GM23248 (cell line): ENCODE measurements at places on chromosomes 12 and 14. TPM values are rescaled to one million over a fixed set of nuclear protein-coding genes. Genes with fewer than 3 reads are reported as not detected.

COX6A1 gene
- total RNA-seq: 247 and 358 TPM in 2 replicates

CLEC4C gene
- total RNA-seq: not detected in 2 replicates

PPP2R5C gene
- 77.1 and 77.9 TPM in 2 replicates for total RNA-seq

AKAP5 gene
- 0.22 and 0.89 TPM in 2 replicates for total RNA-seq

PHLDA1 gene
- 35.7 and 36.7 TPM in 2 replicates for total RNA-seq

CLEC4E gene
- not detected in 2 replicates for total RNA-seq

NANOG gene
- 0.13 TPM in 1 of 2 replicates, not detected in the other for total RNA-seq

GRCh38 chr12:127896661-127897060, 370.3 kb upstream of the TMEM132C start:
- DNase-seq: no peak
- no peaks in the 10 kb centered on the region for H3K4me1 ChIP-seq
- H3K27ac ChIP-seq: no peak overlapping the region

GRCh38 chr14:60648934-60649874, at the start of gene SIX1:
Gene SIX1, minus strand, starts transcription at chr14:60649477. Its CDS starts 288 bp downstream, at chr14:60649189.
- peak within 1 kb of the TSS; percentile 87 for H3K27ac ChIP-seq
- peak within 1 kb of the TSS; percentile 78 for H3K4me3 ChIP-seq
- peaks cover 29% of the 10 kb centered on the region for H3K27me3 ChIP-seq
- DNase-seq: peak; percentile 97
- peaks cover 23% of the 10 kb centered on the region for H3K4me1 ChIP-seq

DNA sequence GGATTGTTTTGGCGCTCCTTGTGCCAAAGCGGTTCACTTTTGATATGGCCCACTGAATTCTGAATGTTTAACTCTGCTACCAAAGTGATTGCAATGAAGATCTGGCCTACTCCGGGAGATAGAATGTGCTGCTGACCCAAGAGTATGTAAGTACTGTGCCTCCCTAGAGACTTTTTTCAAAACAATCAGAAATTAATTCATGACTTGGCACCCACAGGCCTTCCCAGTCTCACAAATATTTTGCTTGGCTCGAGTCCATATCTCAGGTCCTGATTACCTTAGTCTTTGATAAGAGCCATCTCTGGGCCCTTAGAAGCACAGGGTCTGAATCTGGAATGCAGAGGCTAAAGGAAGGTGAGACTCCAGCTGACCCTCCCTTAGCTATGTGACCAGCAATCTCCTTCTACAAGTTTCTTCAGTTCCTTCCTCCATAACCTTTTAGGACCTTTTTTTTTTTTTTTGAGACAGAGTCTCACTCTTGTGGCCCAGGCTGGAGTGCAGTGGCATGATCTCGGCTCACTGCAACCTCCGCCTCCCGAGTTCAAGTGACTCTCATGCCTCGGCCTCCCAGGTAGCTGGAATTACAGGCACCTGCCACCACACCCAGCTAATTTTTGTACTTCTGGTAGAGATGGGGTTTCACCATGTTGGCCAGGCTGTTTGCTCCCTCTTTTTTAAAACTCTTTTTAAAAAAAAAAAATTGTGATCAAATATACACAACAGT, 49.5 kb upstream of the METAP2 start:
- no peaks in the 10 kb centered on the region for H3K36me3 ChIP-seq
- H3K4me3 ChIP-seq: no peak overlapping the region
- H3K4me1 ChIP-seq: no peaks in the 10 kb centered on the region
- no peak overlapping the region for H3K27ac ChIP-seq

DNA sequence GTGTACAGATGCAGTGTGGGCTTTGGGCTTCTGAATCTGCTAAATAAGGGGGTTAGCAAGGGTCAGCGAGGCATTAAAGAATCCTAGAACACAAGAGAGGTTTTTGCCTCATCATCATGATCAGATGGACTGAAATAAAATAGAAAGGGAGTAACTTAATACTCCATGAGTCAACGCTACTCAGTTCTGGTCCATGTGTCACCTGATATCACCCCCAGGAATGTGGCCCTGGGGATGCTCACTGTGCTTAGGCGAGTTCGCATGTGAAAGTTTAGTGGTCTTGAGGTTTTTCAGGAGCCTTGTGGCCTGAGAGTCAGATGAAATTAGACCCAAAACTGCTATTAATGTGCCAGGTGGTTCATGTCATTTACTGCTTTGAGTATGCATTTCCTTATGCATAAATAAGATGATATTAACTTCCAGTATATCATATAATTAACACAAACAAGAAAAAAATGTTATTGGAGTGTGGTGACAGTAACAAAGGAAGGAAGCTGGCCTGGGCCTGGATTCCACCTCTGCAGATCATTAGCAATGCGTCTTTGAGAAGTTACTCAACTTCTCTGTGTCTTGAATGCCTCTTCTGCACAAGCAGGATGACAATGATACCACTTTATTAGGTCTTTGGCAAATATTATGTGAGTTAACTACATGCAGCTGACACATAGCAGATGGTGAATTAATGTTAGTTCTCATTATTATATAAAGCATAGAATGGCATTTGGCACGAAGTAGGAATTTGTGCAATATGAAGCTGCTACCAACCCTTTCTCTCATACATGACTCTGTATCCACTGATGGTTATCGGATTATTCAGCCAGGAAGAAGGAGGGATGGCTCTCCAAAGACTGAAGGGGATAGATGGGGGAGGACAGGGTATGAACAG, 1272.6 kb downstream of the AACS start:
- no peaks in the 10 kb centered on the region for H3K4me1 ChIP-seq
- peak; percentile 4 for DNase-seq
- H3K27ac ChIP-seq: no peak overlapping the region
- no peaks in the 10 kb centered on the region for H3K27me3 ChIP-seq

GRCh38 chr12:67681941-67682620, 33.5 kb downstream of the DYRK2 start:
- H3K4me3 ChIP-seq: no peak overlapping the region
- peak overlapping the region; percentile 92 for H3K27ac ChIP-seq
- DNase-seq: no peak

GRCh38 chr12:116534311-116535121, 24.7 kb upstream of the MAP1LC3B2 start:
- no peaks in the 10 kb centered on the region for H3K36me3 ChIP-seq
- DNase-seq: peak; percentile 30
- no peaks in the 10 kb centered on the region for H3K27me3 ChIP-seq
- H3K4me1 ChIP-seq: peaks cover 5% of the 10 kb centered on the region
- no peak overlapping the region for H3K27ac ChIP-seq
- H3K4me3 ChIP-seq: peak overlapping the region; percentile 70

DNA sequence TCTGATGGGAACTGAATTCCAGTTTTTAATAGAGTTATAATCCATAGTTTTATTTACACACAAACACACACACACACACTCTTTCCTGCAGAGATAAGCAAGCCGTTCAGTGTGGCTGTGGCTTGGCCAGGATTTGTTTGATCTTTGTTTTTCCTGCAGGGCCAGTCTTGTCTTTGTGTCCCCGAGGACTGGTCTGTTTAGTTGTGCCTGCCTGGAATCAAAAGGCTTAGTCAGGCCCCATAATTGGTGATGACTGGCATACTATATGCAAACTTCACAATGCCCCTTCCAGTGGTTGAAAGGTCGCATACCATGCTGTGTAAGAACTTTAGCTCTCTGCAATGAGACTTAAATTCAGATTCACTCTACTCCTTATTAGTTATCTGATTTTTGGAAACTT, 26.0 kb downstream of the WBP11 start:
- no peak overlapping the region for H3K27ac ChIP-seq
- no peaks in the 10 kb centered on the region for H3K36me3 ChIP-seq
- no peak overlapping the region for H3K4me3 ChIP-seq
- peak; percentile 44 for DNase-seq
- H3K27me3 ChIP-seq: no peaks in the 10 kb centered on the region
- peaks cover 22% of the 10 kb centered on the region for H3K4me1 ChIP-seq

DNA sequence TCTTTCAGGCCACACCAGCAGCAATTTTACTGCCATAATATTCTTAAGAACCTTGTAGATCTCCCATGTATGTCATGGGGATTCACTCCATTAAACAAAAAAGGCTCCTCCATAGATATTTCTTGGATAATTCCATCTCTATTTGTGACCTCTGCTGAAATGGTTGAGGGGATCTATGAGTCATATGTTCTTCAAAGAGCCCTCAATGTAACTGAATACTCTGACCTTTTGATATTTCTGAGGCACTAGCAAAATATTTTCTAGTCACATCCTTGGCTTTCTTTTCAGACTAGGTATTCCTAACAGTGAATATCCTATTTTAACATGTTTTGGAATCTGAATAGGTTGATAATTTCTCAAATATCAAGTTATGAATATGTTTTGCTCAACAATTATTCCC, 6.6 kb downstream of the NELL2 start:
- no peak for DNase-seq
- peaks cover 26% of the 10 kb centered on the region for H3K27me3 ChIP-seq
- no peaks in the 10 kb centered on the region for H3K36me3 ChIP-seq
- no peak overlapping the region for H3K4me3 ChIP-seq
- no peaks in the 10 kb centered on the region for H3K4me1 ChIP-seq
- H3K27ac ChIP-seq: no peak overlapping the region

DNA sequence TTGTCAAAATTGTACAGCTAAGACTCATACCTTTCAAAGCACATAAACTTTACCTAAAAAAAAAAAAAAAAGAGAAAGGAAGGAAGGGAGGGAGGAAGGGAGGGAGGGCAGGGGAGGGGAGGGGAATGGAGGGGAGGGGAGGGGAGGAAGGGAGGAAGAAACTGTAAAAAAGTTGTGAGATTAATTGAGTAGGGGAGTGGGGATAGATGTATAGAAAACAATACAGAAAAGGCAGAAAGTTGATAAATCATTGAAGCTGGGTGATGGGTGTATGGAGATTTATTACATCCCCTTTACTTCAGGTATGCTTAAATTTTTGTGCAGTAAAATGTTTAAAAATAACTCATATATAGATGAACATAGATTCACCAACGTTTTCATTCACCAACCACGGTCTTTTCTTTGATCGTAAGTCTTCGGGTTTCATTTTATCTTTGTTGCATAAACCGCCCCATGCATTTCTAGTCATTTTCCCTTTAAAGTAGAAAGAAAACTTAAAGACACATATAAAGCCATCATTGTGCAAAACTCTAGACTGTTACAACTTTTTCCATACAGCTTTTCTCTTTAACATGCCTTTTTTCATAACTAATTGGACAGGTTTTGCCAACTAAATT, 191.2 kb upstream of the KRR1 start:
- peaks cover 27% of the 10 kb centered on the region for H3K4me1 ChIP-seq
- no peak for DNase-seq
- no peaks in the 10 kb centered on the region for H3K27me3 ChIP-seq
- H3K36me3 ChIP-seq: no peaks in the 10 kb centered on the region
- H3K4me3 ChIP-seq: no peak overlapping the region

DNA sequence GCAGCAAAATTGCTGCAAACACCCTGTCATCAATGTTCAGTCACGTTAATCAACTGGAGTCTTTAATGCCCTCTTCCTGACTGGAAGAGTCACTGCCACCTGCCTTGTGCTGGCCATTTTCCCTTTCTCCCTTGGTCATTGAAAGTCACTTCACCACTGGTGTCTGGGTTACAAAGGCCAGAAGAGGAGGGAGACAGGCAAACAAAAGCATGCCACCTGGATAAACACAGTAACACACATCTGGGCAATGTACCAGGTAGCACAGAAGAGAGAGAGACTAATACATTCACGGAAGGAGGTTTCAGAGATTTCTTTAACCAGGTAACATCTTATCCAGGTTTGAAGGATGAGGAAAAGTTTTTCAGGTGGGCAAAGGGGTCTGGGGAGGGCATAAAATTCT, 32.7 kb downstream of the GPHB5 start:
- H3K4me1 ChIP-seq: 0 out of 2 replicates have a peak, but pooled peaks cover 3% of the 10 kb centered on the region
- H3K4me3 ChIP-seq: no peak overlapping the region
- H3K27ac ChIP-seq: no peak overlapping the region
- no peak for DNase-seq
- H3K36me3 ChIP-seq: no peaks in the 10 kb centered on the region
- no peaks in the 10 kb centered on the region for H3K27me3 ChIP-seq

DNA sequence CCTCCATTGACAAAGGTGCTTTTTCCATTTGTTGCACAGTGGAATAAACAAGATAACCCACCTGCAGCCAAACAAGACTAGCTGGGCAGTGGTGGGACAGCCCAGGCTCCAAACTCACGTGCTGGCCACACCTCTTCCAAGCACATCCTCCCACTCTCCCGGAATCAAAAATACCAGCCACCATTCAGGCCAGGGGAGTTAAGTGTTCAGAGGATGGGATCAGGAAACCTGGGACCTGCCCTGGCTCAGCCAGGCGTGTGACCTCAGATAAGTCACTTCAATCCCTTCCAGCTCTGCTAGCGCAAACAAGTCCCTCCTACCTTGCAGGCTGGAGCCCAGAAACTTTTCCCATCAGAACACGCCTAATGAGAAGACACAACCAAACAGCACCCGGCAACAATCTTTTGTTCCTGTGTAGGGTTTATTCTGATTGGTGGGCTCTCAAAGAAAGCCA, 43.3 kb downstream of the ACTN1 start:
- DNase-seq: no peak
- H3K27me3 ChIP-seq: no peaks in the 10 kb centered on the region
- H3K27ac ChIP-seq: peak overlapping the region; percentile 75
- H3K4me3 ChIP-seq: no peak overlapping the region
- H3K36me3 ChIP-seq: peaks cover 2% of the 10 kb centered on the region; the same call in 1 of the 2 replicates

- H3K4me1 ChIP-seq: peaks cover 18% of the 10 kb centered on the region
- no peaks in the 10 kb centered on the region for H3K27me3 ChIP-seq
- no peak overlapping the region for H3K27ac ChIP-seq
- no peak for DNase-seq
- H3K36me3 ChIP-seq: no peaks in the 10 kb centered on the region
Observed at GRCh38 chr14:37124614-37125013, 47.8 kb downstream of the SLC25A21 start.

GRCh38 chr12:79452906-79453305, 237.9 kb downstream of the PAWR start:
- H3K4me3 ChIP-seq: no peak overlapping the region
- no peak for DNase-seq
- peaks cover 35% of the 10 kb centered on the region for H3K4me1 ChIP-seq
- peak overlapping the region; percentile 61; the same call in 1 of the 2 replicates for H3K27ac ChIP-seq

DNA sequence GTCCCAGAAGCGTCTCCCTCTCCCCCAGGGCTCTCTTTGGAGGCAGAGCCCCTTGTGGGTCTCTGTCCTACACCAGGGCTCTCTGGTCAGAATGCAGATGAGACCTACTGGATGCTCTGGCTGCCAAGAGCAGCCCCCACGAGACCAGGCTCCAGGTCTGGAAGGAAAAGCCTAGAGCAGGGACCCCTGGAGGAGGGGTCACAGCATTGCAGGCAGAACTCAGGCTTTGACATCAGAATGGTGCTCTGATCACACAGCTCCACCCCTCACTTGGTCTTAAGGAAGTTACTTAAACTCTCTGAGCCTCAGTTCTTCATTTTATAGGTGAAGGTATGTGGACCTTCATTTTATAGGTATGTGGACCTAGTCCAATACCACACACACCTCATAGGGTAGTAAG, 83.1 kb downstream of the ARL6IP4 start:
- H3K36me3 ChIP-seq: no peaks in the 10 kb centered on the region
- H3K4me1 ChIP-seq: peaks cover 16% of the 10 kb centered on the region
- no peak overlapping the region for H3K4me3 ChIP-seq

- no peaks in the 10 kb centered on the region for H3K27me3 ChIP-seq
- H3K4me3 ChIP-seq: peak overlapping the region; percentile 19
- no peaks in the 10 kb centered on the region for H3K36me3 ChIP-seq
- H3K4me1 ChIP-seq: peaks cover 37% of the 10 kb centered on the region
- H3K27ac ChIP-seq: peak overlapping the region; percentile 89
Observed at GRCh38 chr12:6372403-6373003, 2.9 kb downstream of the SCNN1A start.

- no peak for DNase-seq
- H3K27me3 ChIP-seq: no peaks in the 10 kb centered on the region
- no peaks in the 10 kb centered on the region for H3K4me1 ChIP-seq
- H3K27ac ChIP-seq: no peak overlapping the region
Observed at GRCh38 chr12:85552461-85552860, 272.4 kb downstream of the ALX1 start.

GRCh38 chr12:16437281-16437816, 89.9 kb downstream of the MGST1 start:
- no peaks in the 10 kb centered on the region for H3K4me1 ChIP-seq
- DNase-seq: no peak
- no peak overlapping the region for H3K27ac ChIP-seq
- no peak overlapping the region for H3K4me3 ChIP-seq
